Hepatocyte (in vitro differentiated cells): ENCODE measurements at places on chromosomes 12 and 14.

- no peaks in the 10 kb centered on the region for H3K36me3 ChIP-seq
- peaks cover 19% of the 10 kb centered on the region for H3K4me1 ChIP-seq
- H3K4me3 ChIP-seq = peak overlapping the region; percentile 70
- DNase-seq = no peak
- H3K27ac ChIP-seq = peak overlapping the region; percentile 99
Measured at GRCh38 chr12:79935624-79936345, 888 bp upstream of the PPP1R12A start.

DNA sequence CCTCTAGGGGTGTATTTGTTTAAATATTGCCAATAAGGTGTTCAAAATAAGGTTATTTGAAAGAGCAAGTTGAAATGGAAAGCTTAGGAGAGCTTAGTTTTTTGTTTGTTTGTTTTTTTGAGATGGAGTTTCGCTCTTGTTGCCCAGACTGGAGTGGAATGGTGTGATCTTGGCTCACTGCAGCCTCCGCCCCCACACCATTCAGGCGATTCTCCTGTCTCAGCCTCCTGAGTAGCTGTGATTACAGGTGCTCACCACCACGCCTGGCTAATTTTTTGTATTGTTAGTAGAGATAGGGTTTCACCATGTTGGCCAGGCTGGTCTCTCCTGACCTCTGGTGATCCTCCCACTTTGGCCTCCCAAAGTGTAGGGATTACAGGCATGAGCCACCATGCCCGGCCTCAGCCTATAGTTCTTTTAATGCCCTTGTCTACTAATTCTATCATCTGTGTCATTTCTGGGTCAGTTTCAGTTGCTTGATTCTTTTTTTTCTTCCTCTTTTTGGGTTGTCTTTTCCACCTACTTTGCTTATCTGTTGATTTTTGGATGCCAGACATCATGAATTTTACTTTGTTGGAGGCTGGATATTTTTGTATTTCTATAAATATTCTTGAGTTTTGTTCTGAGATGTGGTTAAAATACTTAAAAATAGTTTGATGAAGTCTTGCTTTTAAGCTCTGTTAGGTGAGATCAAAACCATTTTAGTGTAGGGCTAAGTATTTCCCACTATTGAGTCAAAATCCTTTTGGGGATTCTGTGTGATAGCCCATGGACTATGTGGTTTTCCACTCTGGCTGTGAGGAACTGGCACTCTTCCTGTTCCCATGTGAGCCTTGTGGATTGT, 18.7 kb downstream of the RCOR1 start:
- no peaks in the 10 kb centered on the region for H3K4me1 ChIP-seq
- no peaks in the 10 kb centered on the region for H3K27me3 ChIP-seq
- DNase-seq = no peak
- no peak overlapping the region for H3K4me3 ChIP-seq
- no peaks in the 10 kb centered on the region for H3K36me3 ChIP-seq

DNA sequence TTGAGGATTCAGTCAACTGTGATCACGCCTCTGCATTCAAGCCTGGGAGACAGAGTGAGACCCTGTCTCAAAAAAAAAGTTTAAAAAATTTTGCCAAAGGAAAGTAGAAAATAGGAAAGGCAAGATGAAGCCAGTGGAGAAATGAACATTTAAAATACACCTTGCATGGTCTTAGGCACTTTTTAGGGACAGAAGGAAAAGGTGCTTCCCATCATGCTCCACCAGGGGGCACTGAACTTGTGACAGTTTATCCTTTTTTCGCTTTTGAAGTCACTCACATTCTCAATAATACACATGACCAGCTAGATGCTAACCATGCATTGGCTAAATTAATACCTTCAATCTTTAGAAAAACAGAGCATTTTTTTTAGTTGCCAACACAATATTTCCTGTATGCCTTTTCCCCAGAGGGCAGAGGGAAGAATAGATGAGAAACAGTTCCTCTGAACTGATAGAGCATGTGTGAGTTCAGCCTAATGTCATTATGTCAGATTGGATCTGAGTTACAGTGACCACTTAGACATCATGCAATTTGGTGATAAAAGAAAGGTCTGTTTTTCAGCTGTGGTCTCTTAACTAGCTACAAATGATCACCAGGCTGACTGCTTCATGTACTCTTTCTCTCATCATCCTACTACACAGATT, 221.8 kb upstream of the SSTR1 start:
- H3K27ac ChIP-seq = no peak overlapping the region
- H3K27me3 ChIP-seq = no peaks in the 10 kb centered on the region
- H3K4me3 ChIP-seq = no peak overlapping the region
- peak; percentile 68 for DNase-seq
- no peaks in the 10 kb centered on the region for H3K36me3 ChIP-seq

DNA sequence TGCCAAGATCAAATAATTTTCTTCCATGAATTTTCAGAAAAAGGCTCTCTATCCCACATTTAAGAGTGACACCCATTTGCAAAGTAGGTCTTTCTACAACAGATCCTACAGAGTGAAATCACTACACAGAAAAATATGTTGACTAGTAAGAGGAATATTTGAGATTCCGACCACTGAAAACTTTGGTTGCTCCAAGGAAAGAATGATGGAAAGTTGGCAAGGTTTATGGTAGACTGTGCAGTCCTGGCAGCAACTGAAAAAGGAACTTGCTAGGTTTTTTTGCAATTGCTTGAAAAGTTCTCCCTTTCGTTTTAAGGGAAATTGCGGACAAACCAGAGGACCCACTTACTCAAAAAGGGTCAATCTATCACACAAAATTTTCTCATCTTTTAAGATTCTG, 83.1 kb upstream of the TSPAN8 start:
- DNase-seq = no peak
- H3K27me3 ChIP-seq = no peaks in the 10 kb centered on the region
- no peaks in the 10 kb centered on the region for H3K36me3 ChIP-seq
- H3K27ac ChIP-seq = no peak overlapping the region
- H3K4me1 ChIP-seq = no peaks in the 10 kb centered on the region

DNA sequence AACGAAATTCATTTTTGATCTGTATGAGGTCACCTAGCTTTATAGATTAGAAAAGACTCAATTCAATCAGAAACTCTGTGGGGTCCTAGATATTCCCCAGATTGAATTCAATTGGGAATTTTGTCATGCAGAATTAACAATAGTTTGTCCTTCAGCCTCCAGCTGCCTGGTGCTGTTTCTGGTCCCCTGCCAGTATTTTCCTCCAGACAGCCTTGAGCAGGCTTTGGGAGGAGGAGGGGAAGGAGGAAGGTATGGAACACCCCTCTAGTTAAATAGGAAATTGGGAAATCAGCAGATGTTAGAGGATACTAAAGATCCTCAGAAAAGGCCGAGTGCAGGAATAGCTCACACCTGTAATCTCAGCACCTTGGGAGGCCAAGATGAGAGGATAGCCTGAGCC, 10.6 kb downstream of the GRIP1 start:
- no peak overlapping the region for H3K4me3 ChIP-seq
- no peaks in the 10 kb centered on the region for H3K36me3 ChIP-seq
- no peaks in the 10 kb centered on the region for H3K4me1 ChIP-seq
- no peak for DNase-seq
- no peak overlapping the region for H3K27ac ChIP-seq
- H3K27me3 ChIP-seq = no peaks in the 10 kb centered on the region

DNA sequence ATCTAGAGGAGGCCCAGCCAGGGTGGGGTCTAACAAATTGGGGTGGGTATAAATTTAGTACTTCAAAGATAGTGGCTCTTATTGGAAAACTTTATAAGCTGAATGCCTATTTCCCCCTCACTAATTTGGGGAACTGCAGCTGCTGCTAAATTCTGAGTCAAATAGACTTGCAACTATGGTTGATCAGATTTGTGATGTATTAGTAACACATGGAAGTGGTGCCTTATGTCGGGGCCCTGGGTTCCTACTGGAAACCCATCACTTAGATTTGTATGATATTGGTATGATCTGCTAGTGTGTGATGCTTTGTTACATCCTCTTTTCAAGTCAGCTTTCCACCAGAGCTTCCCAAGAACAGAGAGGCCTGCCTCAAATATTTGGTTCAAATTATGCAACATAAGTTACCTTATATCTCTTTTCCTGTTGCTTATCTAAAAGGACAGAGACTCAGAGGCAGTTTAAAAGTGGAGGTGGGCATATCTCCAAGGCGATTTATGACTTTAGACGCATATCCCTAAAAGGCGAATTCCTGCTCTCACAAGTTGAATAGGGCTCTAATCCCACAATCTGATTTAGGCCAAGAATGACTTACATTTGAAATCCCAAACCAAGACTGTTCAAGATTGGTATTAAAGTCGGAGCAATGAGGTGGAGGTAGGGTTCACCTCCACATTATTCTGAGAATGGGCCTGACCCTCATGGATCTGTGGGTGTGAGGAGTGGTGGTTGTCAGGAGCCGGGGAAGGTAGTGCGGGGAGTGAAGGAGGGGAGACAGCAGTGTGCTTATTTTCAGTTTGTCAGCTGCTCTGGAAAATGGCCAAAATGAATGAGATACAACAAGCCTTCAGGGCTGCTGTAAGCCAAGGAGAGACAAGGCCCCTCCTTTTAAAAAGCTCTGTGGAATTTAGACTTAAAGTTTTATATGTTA, 425.8 kb downstream of the RAD51B start:
- peaks cover 82% of the 10 kb centered on the region for H3K4me1 ChIP-seq
- peak; percentile 57 for DNase-seq
- H3K27me3 ChIP-seq = no peaks in the 10 kb centered on the region
- no peak overlapping the region for H3K4me3 ChIP-seq
- H3K36me3 ChIP-seq = no peaks in the 10 kb centered on the region

DNA sequence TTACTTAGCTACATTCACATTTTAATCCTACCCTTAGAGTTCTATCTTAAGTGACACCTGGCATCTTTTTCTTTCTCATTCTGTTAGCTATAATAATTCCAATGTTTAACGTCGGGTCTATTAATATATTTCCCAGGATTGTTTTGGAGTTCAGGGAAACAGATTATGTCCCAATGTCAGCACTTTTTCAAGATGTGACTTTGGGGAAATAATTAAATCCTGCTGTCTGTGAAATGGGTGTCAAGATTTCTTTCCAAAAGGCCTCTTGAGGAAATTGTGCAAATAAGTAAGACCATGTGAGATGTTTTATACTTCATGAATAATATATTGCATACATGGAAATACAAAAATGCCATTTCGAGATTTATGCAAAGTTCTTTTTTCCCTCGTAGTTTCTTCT, 887.6 kb upstream of the SEL1L start:
- H3K36me3 ChIP-seq = no peaks in the 10 kb centered on the region
- H3K4me1 ChIP-seq = no peaks in the 10 kb centered on the region
- DNase-seq = no peak
- no peaks in the 10 kb centered on the region for H3K27me3 ChIP-seq
- no peak overlapping the region for H3K27ac ChIP-seq

DNA sequence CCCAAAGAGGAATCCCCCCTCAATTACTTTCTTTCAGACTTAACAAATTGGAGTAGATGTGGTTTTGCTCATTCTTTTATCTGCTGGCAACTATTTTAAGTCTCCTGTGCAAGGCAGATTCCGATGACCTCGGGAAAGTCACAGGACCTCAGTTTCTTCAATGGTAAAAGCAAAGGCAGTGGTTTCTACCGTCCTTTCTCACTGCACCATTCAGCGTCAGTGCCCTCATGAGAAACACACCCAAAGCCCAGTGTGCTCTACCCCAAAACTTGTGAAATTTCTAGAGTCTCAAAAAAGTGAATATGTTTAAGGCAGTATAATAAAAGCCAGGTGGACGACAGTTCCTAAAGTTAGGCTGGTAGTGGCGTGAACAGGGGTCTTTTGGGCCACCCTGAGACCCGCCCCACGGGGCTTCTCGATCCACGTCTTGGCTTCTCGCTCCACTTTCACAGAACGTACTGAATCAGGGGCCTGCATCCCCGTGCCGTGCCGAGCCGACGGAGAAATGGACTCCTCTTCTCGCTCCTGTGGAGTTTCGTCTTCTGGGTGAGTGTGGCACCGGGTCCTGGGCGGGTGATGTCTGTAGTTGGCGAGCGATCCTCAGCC, 1.3 kb upstream of the ARHGAP5 start:
- no peaks in the 10 kb centered on the region for H3K27me3 ChIP-seq
- peak; percentile 73 for DNase-seq
- H3K27ac ChIP-seq = peak overlapping the region; percentile 98
- H3K36me3 ChIP-seq = no peaks in the 10 kb centered on the region

DNA sequence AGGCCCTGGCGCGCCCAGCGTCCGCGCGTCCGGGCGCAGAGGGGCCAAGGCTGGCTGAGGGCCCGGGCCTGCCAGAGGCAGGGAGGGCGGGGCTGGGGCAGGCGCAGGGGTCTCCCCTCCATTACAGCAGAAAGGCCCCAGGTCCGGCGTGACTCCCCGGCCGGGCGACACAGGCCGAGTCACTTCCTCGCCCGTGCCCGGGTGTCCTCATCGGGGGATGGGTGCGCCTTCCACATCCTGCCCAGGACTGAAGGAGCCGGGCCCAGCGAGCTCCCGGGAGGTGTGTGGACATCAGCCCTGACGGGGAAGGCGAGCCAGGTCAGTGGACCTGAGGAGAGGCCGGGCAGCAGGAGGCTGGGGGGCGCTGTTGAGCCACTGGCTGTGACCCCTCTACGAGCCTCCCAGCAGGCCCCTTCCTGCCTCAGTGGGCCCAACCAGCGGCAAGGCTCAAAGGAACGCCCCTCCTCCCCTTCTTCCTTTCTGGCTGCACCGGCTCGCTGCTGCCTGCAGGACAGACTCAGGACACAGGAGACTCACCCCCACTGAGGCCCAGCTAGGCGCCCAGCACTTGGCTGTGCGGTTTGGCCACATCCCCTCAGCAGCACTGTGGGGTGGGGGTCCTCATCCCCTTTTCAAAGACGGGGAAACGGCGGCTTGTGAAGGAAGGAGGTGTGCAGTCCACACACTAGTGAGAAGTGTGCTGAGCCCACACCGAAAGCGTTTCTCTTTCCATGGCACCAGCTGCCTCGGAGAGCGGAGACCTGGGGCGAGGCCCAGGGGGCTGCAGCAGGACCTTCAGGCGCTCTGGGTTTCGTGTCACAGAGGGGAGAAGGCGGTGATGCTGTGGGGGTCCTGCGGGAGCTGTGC, 606 bp downstream of the TNFAIP2 start:
- H3K4me1 ChIP-seq = peaks cover 30% of the 10 kb centered on the region
- H3K27ac ChIP-seq = no peak overlapping the region
- H3K4me3 ChIP-seq = peak overlapping the region; percentile 13

- no peak overlapping the region for H3K4me3 ChIP-seq
- H3K27me3 ChIP-seq = no peaks in the 10 kb centered on the region
- DNase-seq = peak; percentile 10
- H3K27ac ChIP-seq = no peak overlapping the region
- H3K36me3 ChIP-seq = no peaks in the 10 kb centered on the region
Measured at GRCh38 chr14:61753631-61754030, 8.6 kb upstream of the SNAPC1 start.

DNA sequence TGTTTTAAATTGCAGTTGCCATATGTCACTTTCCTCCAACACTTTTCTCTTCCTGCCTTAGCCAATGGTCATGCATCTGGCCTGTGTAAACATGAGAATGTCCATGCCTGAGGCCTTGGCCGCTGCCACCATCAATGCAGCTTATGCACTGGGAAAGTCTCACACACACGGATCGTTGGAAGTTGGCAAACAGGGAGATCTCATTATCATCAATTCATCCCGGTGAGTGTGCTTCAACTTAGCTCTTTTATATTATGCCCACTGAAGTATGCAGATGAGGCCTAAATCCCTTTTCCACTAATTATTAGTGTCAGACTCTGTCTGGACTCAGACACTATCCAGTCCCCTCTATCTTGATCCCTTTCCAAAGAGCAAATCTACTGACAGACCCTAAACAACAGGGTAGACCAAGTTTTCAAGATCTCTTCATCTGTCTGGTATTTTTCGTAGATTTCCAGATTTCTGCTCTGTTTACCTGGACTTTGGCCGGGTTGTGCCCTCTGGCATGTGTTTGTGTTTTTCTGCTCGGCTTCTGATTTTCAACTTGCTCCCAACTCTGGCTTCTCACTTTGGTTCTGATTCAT, 23.2 kb downstream of the AMDHD1 start:
- H3K27ac ChIP-seq = no peak overlapping the region
- H3K4me1 ChIP-seq = no peaks in the 10 kb centered on the region
- DNase-seq = no peak
- no peak overlapping the region for H3K4me3 ChIP-seq
- no peaks in the 10 kb centered on the region for H3K27me3 ChIP-seq
- H3K36me3 ChIP-seq = no peaks in the 10 kb centered on the region
